Ecto neural progenitor cell (in vitro differentiated cells): ENCODE measurements at places on chromosomes 13 and 19.

GRCh38 chr19:49453757-49454240 is 774 bp downstream of the ALDH16A1 start:
- no peak for DNase-seq

DNA sequence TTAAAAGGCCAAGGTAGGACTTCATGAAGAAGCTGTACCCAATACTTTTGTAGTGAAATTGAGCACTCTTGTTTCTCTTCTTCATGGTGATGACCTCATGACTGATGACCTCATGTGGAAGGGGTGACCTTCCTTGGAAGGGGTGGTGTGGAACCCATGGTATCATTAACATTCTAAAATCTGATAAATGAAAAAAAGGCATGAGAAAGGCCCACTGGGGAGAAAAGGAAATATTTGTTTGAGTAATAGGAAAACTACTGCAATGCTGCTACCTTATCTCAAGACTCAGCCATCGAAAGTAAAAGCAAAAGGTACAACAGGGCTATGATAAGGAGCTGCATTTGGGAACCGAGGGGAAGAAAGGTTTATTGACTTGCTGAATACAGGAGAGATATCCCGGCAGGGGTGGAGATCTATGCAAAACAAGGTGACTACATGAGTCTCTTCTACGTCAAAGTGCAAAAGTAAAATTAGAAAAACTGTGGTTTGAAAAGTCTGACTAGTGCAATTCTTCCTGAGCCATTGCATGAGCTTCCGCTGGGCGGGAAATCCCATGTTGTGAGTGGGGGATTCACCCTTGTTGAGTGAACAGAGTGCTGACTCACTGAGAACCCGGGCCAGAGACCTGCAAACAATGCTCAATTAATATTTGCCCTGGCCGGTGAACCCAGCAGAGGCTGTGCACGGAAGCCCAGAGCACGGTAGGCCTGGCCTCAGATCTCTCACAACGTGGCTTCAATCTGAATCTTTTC is 138.9 kb upstream of the RFC3 start:
- no peak for DNase-seq

DNA sequence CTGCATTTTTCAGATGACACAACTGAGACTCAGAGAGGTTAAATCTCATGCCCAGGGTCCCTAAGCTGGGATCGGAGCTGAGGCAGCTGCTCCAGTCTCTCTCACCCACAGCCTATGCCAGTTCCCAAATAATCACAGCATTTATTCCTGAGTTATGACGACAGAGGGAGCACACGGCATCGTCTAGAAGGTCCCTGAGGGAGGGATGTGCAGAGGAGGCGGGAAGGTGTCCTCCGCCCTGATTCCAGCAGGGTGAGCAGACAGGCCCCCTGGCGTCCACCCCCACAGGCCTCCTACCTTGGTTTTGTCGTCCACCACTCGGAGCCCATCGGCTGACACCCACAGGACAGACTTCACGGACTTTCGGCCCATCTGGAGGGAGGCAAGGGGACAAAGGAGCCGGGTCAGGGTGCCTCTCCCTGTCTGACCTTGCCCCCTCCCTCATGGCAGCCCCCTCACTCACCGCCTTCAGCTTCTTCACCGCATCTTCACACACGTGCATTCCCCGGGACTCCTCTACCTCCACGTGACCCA is 8.0 kb downstream of the NUMBL start:
- DNase-seq = peak; percentile 28

DNA sequence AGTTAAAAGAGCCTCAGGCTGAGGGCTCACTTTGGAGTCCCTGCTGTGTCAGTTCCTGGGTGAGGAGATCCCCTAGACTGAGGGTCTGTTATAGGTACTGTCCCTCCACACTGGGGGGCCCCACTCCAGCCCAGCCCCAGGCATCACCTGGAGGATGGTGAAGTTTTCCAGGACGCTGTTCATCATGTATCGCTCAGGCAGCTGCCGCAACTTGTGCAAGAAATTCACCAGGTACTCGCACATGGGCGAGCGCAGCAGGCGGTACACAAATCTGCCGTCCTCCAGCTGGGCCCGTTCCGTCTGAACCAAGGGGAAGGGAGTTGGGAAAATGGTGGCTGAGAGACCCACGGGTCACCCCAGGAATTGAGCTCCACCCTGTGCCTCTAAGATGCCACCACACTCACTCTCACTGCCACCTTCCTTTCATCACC is 7.1 kb downstream of the CD37 start:
- no peak for DNase-seq

DNA sequence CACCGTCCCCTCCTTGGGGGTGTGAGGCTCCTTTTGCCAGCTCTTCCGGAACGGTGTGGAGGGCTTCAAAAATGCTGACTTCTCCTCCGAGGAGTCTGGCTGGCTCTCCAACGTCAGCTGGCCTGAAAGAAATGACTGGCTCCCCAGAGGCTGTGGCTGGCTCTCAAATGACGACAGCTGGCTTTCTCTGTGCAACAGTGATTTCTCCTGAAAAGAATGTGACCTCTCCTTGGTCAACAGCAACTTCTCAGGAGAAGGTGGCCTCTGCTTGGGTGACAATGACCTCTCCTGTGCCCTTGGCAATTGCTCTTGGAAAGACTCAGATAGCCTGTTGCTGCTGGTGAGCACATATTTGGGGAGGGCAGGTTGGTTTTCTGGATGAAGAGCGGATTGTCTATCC is 29.2 kb downstream of the ONECUT3 start:
- no peak for DNase-seq

DNA sequence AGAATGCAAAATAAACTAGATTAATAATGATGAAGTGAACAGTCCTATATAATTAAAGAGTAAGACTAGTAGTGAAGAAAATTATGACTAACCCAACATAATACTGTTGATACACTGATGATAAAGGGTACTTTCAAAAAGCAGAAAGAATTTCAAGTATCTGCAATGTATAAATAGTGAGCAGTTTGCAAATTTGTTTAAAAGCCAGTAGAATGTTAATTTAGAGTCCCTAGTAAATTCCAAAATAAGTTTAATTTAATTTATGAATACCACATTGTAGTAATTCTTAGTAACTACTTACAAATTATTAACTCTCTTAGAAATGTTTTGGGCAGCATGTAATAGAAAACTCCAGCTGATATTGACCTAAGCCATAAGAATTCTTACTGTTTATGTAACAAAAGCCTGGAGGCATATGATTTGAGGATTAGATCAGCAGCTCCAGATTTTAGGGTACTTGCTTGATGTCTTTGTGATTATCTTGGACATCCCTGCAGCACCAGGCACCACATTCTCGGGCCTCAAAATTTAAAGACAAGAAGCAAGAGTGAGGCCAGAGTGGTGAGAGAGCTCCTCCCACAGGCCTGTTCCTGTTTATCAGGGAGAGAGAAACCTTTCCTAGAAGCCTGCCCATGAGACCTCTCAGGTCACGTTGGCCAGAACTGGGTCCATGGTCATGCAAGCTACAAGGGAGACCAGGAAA is 67.6 kb upstream of the TDRD3 start:
- peak; percentile 62 for DNase-seq

- no peak for DNase-seq
Observed at GRCh38 chr13:28613562-28613961, 45.4 kb upstream of the POMP start.

GRCh38 chr13:99379856-99380801 is 72.9 kb upstream of the GPR183 start:
- DNase-seq = peak; percentile 21

DNA sequence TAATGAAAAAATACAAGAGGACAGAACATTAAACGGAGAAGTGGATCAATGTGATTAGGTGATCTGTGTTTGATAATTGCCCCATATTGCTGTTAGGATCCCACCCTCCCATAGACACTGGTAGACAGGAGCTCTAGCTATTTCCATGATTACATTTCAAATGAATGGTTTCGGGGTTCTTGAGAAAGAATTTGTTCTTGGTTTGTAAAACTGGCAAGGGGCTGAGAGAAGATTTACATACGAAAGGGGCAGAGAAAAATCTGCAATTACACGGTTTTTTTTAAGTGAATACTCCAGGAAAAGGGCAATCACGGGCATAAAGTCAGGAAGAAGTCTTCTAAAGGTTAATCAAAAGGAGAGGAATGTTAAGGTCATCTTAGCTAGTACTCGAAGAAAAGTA is 2125.7 kb upstream of the PCDH20 start:
- no peak for DNase-seq
